ENCODE measurements at places on chromosomes 12 and 14. TPM values are rescaled to one million over a fixed set of nuclear protein-coding genes. Genes with fewer than 3 reads are reported as not detected.

The NANOG gene
- total RNA-seq: not detected

The SRSF5 gene
- total RNA-seq: 331 TPM

The JKAMP gene
- total RNA-seq: 75.5 TPM

The AICDA gene
- total RNA-seq: not detected

The NT5DC3 gene
- 7.6 TPM for total RNA-seq

The MUCL1 gene
- not detected for total RNA-seq
